Head of caudate nucleus (tissue), 42 donors: ENCODE measurements at places on chromosomes 3 and 15.

- no peak for DNase-seq
Measured at GRCh38 chr3:172312001-172312400, 136.3 kb downstream of the GHSR start.

DNA sequence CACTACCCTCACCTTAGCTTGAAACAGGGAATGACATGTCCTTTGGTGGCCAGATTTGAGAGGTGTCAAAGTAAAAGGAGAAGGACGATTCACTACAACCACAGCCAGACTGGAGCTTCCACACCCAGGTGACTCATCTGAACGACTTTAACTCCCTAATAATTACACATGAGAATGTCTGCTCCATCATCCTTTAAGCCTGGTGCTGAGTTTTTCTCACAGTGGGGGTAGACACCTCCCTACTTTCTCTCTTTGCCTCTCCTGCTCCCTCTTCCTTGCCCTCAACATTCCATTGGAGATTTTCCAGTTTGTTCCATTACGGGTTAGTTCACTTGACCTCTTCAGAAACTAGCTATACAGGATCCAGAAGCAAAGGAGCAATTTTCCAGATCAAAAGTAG lies 154.3 kb upstream of the BHLHE40 start:
- DNase-seq, result no peak

GRCh38 chr3:12352253-12352652 lies 63.4 kb downstream of the PPARG start:
- DNase-seq, result no peak

- no peak for DNase-seq
Measured at GRCh38 chr15:76056931-76057330, 2.9 kb upstream of the TMEM266 start.

DNA sequence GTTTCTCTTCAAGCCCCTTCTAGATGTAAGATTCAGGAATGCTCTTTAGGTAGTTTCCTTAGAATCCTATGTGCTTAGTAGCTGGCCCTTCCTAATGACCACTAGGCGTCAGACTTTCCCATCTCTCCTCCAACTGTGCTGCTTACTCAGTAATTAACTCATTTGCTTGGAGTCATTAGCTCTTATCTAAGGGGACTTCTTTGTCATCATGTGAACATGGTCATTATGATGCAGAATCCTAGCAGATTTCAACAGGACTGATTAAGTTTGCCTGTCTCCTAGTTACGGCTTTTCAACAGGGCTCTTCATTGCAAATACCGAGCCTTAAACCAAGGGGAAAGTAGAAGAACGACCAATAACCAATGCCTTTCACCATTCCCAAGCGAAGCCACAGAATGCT lies 46.4 kb downstream of the GJD2 start:
- DNase-seq, result peak; percentile 20

DNA sequence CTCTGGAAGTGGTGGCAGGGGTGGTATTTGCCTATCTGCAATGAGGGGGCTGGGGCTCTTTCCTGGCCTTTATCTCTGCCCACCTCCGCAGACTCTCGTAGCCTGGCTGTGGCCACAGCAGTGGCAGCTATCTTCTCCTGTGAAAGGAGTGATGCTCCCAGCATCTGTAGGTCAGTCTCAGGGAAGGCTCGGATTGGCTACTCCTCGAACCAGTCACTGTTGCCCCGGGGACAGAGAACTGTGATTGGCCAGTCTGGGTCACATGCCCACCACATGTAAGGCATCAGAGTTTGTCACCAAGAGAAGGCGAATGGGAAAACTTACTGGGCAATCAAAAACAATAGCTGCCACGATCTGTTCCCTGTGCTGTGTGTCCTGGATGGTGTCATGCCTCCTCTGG lies 30.1 kb upstream of the FGD5 start:
- DNase-seq, result no peak

DNA sequence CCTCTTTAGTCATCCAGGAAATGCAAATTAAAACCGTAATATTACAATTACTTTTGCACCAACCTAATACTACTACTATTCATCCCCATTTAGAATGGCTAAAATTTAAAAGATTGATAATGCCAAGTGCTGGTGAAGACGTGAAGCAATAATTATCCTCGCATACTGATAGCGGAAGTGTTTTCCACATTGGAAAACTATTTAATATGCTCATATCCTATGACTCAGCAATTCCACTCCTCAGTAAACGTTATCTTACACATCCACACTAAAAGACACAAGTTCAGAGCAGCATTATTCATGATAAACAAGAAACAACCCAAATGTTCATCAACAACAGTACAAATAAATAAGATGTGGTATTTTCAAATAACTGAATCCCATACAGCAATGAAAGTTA lies 70.6 kb downstream of the VPS13C start:
- DNase-seq, result no peak
